HCEC 1CT (cell line): ENCODE measurements at places on chromosomes 2 and 18.
A peak's percentile ranks its signal among the peaks of the same experiment; 100 is the strongest.

GRCh38 chr2:108803045-108803736, 16.6 kb downstream of the CCDC138 start:
- no peak for DNase-seq

DNA sequence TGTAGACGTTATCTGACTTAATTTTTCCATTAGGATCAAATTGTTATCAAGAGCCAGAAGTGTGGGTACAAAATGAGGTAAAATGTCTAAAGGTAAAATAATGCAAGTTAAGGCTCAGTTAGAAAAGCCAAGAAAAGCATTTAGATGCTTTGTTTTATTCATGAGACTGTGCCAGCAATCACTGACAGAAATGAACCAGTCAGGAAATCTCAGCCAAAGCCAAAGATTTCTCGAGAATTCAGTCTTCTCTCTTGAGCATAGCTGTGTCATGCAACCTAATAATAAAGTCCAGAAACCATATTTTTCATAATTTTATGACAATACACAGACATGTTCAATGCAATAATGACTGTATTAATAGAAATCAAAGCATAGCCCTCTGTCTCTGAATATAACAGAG, 43.5 kb upstream of the ZNF397 start:
- DNase-seq: no peak

DNA sequence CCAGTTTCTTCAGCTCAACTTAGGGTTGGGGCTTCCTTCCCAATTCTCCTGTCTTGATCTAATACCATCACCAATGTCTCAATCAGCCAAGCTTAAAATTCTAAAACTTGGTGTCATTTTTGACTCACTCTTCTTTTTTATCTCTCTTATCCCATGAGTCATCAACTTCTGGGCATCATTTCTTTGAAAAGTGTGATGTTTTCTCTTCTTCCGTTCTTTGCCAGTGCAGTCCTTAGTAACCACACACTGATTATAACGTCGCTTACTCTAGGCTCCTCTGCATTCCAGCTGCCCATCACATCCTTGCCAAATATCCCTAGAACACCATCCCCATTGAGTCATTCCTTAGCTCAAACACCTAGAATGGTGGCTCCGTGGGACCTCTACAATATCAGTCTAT, 27.4 kb upstream of the MRO start:
- no peak for DNase-seq

GRCh38 chr18:61651145-61651879, 241.5 kb downstream of the RNF152 start:
- DNase-seq: no peak

- DNase-seq: no peak
Observed at GRCh38 chr2:201754717-201755415, 25.9 kb downstream of the ALS2 start.

- DNase-seq: no peak
Observed at GRCh38 chr2:117794668-117795067, 19.8 kb upstream of the DDX18 start.

- DNase-seq: no peak
Observed at GRCh38 chr2:149001496-149001895, 37.0 kb upstream of the LYPD6B start.

DNA sequence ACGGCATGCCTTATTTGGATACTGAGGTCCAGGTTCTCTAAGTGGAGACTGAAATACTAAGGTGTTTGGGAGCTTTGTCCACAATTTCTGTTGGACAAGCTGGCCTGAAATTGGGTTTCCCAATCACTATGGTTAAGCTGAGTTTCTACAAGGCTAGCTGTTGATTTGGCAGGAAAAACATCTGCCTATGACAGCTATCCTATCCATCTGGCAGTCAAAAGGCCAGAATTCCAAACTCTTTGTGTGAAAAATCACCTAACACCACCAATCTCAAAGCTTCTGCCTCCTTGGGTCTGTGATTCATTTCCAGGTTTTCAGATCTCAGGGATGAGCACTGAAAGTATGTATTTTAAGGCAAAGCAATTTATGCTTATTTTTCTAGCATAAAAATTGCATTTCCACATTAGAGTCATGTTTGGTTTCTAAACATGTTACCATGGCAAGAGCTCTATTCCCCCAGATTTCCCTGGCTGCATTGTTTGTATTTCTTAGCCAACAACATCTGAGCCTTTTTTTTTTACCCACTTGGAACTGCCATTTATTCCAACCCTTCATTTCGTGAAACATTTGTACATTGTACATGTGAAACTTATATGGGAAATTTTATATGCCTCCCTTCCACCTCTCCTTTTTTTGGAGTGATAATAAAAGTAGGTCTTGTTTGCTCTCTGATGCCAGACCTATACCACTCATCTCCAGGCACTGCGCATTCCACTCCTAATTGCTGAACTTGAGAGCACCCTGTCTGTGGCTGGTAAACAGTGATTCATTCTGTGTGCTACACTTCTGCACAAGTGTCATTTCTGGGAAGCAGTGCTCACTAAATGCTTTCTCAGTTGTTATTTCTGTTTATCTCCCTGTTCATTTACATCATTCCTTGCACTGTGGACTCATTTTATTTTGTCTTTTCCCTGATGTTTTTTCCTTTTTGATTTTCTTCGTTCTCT, 15.9 kb upstream of the CCDC85A start:
- DNase-seq: peak; percentile 34

GRCh38 chr2:241061275-241061674, 40.8 kb downstream of the MTERF4 start:
- DNase-seq: no peak

- DNase-seq: no peak
Observed at GRCh38 chr2:96099861-96100798, 16.2 kb downstream of the ADRA2B start.

GRCh38 chr2:34848132-34848531, 1249.0 kb upstream of the FAM98A start:
- DNase-seq: no peak

- DNase-seq: no peak
Observed at GRCh38 chr2:106708209-106708608, 177.8 kb downstream of the ST6GAL2 start.
